ENCODE measurements at places on chromosomes 12 and 14.
A peak's percentile ranks its signal among the peaks of the same experiment; 100 is the strongest.

DNA sequence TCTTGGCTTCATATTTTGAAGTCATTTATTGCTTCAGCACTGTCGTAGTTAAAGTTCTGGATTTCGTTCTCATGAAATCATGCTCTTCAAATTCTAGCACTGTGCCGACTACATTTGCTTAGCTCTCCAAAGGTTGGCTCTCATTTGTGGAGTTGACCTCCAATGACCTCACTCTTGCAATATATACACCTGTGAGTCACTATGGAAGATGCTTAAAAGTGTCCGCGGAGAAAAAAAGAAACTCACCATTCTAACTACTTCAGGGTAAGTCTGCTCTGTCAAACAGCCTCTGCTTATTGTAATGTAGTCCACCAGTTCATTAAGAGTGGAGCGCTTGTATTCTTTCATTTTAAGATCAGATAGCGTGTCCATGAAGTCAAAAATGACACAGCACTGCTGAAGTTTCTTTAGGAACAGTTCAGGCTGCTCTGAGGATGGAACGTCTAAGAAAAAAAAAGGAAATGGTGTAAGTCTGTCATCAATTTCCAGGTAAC is 89.7 kb downstream of the PPP2R5E start:
- DNase-seq: no peak

DNA sequence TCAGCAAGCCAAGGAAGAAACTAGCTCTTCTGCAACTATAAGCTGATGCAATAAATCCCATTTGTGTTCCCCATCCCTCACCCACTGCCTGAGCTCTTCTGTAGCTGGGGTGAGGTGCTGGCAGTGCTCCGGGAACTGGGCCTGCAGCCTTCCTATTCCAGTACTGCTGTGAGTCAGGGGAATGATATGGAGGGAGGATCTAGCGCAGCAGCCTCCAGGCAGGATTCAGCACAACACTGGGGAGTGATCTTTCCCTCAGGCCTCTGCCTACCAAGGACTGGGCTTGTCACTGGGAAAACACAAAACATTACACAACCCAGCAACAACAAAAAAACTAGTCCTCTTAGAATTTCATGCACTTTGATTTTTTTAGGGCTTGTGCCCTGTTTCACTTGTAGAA is 58.7 kb downstream of the ST8SIA1 start:
- DNase-seq: no peak

GRCh38 chr12:107458163-107458562 is 227.4 kb upstream of the PWP1 start:
- no peak for DNase-seq

DNA sequence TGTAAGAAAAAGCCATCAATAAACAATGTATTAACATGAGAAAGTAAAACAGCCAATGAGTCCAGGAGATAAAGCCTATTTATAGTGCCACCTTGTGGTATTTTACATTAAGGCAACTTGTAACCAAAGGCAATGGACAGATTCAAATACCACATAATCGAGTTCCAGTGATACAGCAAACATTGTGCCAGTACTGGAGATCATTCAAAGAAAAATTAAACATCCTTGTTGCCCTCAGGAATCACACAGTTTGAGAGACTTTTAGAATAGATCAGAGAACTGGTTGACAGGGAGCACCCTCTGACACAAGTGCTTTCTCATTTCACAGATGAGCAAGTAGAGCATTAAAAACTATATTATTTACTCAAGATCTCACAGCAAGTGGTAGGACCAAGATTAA is 98.1 kb downstream of the DDHD1 start:
- peak; percentile 31 for DNase-seq

- no peak for DNase-seq
These were observed 7.8 kb downstream of the PRKD1 start for GRCh38 chr14:29919845-29920244.

DNA sequence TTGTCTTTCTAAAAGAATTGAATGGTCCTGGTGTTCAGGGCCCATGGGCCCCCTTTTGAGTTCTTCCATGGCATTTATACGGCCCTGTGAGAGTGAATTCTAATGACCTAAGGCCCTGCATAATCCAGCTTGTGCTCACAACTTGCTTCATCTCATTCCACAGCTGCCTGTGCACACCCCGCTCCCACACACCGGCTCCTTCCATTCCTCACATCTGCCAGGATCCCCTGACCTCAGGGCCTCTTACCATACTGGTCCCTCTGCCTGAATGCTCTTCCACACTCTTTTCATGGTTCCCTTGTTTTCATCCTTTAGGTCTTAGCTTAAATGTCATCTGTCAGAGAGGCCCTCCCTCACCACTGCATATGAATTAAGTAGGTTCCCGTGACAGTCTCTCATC is 49.5 kb upstream of the EGLN3 start:
- no peak for DNase-seq
